Activated CD4-positive, alpha-beta T cell treated with anti-CD3 and anti-CD28 coated beads, Interleukin-2, amount 50 U/mL, for 24 hours (primary cell): ENCODE measurements at places on chromosomes 7 and 10.

GRCh38 chr7:117665368-117665767 lies 185.5 kb downstream of the CFTR start:
- DNase-seq: no peak

GRCh38 chr7:47071866-47072265 lies 510.0 kb downstream of the TNS3 start:
- DNase-seq: no peak

GRCh38 chr7:35492451-35493175 lies 202.3 kb downstream of the HERPUD2 start:
- DNase-seq: no peak

GRCh38 chr7:26482927-26483326 lies 191.3 kb downstream of the SNX10 start:
- no peak for DNase-seq

DNA sequence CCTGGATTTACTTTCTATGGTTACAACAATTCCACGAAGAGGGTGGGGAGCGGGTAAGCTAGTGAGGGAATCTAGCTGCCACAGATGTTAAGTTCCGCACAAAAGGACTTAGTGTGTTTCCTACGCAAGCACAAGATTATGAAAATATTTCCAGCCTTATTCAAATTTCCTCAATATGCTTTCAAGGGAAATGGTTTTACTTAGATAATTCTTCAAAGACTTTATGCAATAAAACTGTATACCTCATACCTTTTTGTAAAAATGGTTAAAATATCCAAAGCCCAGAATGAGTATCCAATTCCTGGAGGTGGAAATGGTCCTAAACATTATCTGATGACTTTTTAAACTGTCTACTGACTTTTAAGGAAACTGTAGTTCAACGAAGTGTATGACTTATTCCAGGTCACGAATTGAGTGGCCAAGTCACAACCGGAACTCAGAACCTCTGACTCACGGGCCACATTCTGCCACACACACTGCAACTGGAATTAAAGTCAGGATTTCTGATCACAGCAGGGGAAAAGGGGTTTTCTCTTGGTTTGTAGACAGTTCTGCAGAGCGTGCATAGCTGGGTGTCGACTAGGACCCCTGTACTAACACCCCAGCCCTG lies 20.2 kb upstream of the INSIG1 start:
- no peak for DNase-seq

GRCh38 chr7:38584443-38585210 lies 46.5 kb downstream of the AMPH start:
- DNase-seq: no peak

GRCh38 chr10:83233691-83234090 lies 905.6 kb upstream of the GHITM start:
- no peak for DNase-seq

- no peak for DNase-seq
Measured at GRCh38 chr7:16471933-16472332, 6.4 kb upstream of the SOSTDC1 start.
